ENCODE measurements at places on chromosomes 16 and 17.

DNA sequence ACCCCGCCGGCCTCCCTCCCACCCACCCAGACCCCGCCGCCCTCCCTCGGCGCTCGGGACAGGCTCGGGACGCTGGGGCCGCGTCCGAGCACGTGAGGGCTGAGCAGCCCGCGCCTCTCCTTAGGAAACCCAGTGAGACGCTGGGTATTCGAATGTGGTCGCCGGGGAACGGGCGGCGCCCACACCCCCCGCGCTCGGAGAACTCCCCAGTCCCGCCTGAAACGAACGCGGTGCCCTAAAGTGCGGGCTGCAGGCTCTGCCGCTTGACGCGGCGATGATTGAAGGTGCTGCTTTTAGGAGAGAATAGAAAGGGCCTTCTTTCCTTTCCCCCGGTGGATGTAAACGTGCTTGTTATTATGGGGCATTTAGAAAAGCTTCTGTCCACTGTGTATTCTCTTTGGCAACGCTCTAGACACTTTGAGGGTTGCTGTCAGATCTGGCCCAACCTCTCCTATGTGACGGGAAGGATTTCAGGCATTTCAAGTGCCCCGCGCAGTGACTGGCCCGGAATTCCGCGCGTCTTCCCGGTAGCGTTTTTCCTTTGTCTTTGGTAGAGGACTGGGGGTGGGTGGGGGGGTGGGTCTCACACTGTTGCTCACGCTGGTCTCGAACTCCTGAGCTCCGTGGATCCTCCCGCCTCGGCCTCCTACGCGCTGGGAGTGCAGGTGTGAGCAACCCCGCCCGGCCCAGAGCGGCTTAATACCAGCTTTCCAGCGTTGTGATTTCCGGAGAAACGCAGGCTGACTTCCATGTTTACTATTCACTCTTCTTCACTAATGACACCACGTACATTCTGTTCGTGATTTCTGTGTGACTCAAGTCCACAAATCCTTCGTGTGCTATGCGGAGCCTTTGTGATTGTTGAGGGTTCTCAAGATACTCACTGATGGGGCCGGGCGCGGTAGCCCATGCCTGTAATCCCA lies 21.8 kb upstream of the FOXK2 start:
- H3K4me1 ChIP-seq, result peaks cover 19% of the 10 kb centered on the region
- H3K27me3 ChIP-seq, result no peaks in the 10 kb centered on the region
- peak overlapping the region; percentile 75 for H3K4me3 ChIP-seq
- H3K27ac ChIP-seq, result peak overlapping the region; percentile 90
- no peak for DNase-seq

DNA sequence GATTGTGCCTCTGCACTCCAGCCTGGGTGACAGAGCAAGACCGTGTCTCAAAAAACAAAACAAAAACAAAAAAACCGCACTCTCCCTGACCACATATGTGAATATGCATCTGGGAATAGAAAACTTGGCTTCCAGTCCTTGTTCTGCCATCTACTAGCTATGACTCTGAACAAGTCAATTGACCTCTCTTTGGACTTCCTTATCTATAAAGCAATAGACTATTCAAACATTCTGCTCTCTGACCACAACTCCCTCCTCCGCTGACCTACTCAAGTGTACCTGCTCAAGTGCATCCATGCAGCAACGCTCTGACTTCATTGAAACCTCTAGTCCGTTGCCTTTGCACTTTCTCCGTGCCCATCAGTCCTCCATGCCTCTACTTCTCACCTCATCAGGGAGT lies 52.6 kb upstream of the KDM6B start:
- DNase-seq, result no peak
- H3K27me3 ChIP-seq, result peaks cover 10% of the 10 kb centered on the region
- H3K27ac ChIP-seq, result no peak overlapping the region
- H3K4me3 ChIP-seq, result no peak overlapping the region

DNA sequence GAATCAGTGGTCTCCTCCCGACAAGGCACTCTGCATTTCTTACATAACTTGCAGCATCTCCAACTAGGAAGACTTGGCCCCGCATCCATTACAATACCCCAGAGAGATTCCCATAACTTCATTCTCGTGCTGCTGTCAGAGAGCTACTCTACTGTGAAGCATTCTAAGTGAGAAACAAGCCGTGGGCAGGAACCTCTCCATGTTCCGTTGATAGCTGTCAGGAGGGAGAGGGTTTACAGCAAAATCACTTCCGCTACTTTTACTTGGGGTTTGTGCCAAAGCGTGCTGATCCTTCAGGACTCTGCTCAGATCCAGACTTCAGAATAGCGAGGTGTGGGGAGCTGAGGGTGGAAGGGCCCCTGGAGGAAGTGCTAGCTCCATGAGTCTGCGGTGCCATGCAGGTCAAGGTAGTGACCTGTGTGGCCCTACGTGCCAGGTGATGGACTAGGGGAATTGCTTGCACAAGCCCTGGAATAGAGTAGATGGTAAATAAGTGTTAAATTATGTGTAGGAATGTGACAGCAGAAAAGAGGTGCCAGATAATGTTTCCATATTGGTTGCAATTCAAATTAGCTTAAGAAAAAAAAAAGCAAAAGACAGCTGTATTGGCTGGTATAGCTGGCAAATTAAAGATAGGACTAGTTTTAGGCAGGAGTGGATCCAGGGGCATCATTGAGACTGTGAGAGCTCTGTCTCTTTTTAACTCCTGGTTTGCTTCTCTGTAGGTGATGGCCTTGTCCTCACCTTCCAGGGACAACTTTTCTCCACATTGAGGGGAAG lies 358.5 kb upstream of the ERCC4 start:
- no peak overlapping the region for H3K27ac ChIP-seq
- H3K27me3 ChIP-seq, result peaks cover 16% of the 10 kb centered on the region
- DNase-seq, result no peak
- H3K4me1 ChIP-seq, result no peaks in the 10 kb centered on the region
- no peaks in the 10 kb centered on the region for H3K36me3 ChIP-seq
- H3K4me3 ChIP-seq, result no peak overlapping the region

- no peak overlapping the region for H3K27ac ChIP-seq
- no peak overlapping the region for H3K4me3 ChIP-seq
- H3K36me3 ChIP-seq, result peaks cover 20% of the 10 kb centered on the region
- H3K4me1 ChIP-seq, result peaks cover 2% of the 10 kb centered on the region
- no peaks in the 10 kb centered on the region for H3K27me3 ChIP-seq
- DNase-seq, result no peak
Observed at GRCh38 chr17:43354371-43354770, 44.4 kb upstream of the ARL4D start.

GRCh38 chr16:49513040-49513439 lies 139.4 kb downstream of the C16orf78 start:
- no peaks in the 10 kb centered on the region for H3K27me3 ChIP-seq
- no peaks in the 10 kb centered on the region for H3K4me1 ChIP-seq
- no peak for DNase-seq
- H3K27ac ChIP-seq, result no peak overlapping the region
- no peak overlapping the region for H3K4me3 ChIP-seq

GRCh38 chr16:75385507-75386152 lies 47.7 kb downstream of the CFDP1 start:
- H3K27me3 ChIP-seq, result no peaks in the 10 kb centered on the region
- DNase-seq, result no peak
- H3K27ac ChIP-seq, result peak overlapping the region; percentile 32

DNA sequence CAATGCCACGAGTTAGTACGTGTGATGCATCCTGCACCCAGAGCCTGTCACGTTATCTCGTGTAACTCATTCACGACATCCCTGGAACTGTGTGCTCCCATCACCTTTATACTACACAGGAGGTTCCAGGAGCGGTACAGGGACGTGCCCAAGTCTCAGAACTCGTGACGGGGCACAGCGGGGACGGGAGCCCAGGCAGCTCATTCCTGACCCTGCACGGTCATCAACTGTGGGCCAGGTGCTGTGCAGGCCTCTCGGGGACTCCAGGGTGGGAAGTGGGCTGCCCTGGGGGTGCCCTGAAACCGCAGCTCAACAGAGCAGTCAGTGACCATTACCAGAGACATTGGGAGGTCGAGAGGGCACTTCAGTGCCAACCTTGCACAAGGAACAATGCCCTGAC lies 11.1 kb upstream of the KIF19 start:
- no peak for DNase-seq
- peaks cover 19% of the 10 kb centered on the region for H3K27me3 ChIP-seq
- H3K4me3 ChIP-seq, result no peak overlapping the region

- H3K27me3 ChIP-seq, result no peaks in the 10 kb centered on the region
- H3K4me1 ChIP-seq, result peaks cover 3% of the 10 kb centered on the region
- DNase-seq, result no peak
- H3K4me3 ChIP-seq, result no peak overlapping the region
- H3K27ac ChIP-seq, result no peak overlapping the region
- H3K36me3 ChIP-seq, result peaks cover 29% of the 10 kb centered on the region
Observed at GRCh38 chr17:54933921-54934320, 33.3 kb downstream of the TOM1L1 start.

GRCh38 chr16:53998966-53999522 lies 287.5 kb downstream of the IRX3 start:
- H3K36me3 ChIP-seq, result peaks cover 3% of the 10 kb centered on the region
- no peak overlapping the region for H3K27ac ChIP-seq
- no peaks in the 10 kb centered on the region for H3K27me3 ChIP-seq

GRCh38 chr17:69684251-69684650 lies 269.8 kb downstream of the MAP2K6 start:
- no peaks in the 10 kb centered on the region for H3K4me1 ChIP-seq
- no peak for DNase-seq
- no peak overlapping the region for H3K4me3 ChIP-seq
- no peak overlapping the region for H3K27ac ChIP-seq
- no peaks in the 10 kb centered on the region for H3K27me3 ChIP-seq
- peaks cover 7% of the 10 kb centered on the region for H3K36me3 ChIP-seq

DNA sequence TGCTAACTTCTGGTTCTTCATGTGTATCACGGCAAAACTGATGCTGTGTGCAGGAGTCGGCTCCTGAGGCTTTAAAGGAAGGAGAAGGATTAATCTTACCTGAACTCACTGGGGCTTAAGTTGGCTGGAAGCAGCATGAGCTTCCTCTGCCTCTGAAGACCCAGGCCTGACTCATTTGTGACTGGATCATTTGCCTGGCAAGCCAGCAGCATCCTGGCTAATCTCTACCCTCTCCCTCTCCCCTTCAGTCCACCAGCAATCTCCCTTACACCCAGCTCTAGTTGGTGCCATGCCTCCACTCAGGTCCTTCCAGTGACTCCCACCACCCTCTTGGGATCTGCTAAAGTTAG lies 150.3 kb downstream of the IRX3 start:
- no peak for DNase-seq
- H3K36me3 ChIP-seq, result peaks cover 1% of the 10 kb centered on the region
- H3K27me3 ChIP-seq, result peaks cover 3% of the 10 kb centered on the region
- H3K4me3 ChIP-seq, result no peak overlapping the region
- H3K27ac ChIP-seq, result no peak overlapping the region

DNA sequence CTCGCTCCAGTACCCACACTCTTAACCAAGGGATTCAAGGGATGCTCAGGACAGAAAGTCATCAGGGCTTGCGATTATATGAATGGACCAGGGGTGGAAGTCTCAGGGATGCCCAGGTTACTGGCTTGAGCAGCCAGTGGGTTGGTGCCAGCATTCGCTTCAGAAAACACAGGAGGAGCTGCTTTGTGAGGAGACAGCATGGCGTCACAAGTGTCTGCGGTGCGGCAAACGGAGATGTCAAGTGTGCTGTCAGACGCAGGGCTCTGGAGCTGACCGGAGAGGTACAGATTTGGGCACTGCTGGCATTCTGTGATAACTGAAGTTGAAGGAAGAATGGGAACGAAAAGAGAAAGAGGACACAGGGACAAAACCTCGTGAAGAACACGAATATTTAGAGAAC lies 4.1 kb downstream of the MARCHF10 start:
- peaks cover 6% of the 10 kb centered on the region for H3K27me3 ChIP-seq
- DNase-seq, result no peak
- H3K4me1 ChIP-seq, result peaks cover 45% of the 10 kb centered on the region
- no peaks in the 10 kb centered on the region for H3K36me3 ChIP-seq
- no peak overlapping the region for H3K27ac ChIP-seq

DNA sequence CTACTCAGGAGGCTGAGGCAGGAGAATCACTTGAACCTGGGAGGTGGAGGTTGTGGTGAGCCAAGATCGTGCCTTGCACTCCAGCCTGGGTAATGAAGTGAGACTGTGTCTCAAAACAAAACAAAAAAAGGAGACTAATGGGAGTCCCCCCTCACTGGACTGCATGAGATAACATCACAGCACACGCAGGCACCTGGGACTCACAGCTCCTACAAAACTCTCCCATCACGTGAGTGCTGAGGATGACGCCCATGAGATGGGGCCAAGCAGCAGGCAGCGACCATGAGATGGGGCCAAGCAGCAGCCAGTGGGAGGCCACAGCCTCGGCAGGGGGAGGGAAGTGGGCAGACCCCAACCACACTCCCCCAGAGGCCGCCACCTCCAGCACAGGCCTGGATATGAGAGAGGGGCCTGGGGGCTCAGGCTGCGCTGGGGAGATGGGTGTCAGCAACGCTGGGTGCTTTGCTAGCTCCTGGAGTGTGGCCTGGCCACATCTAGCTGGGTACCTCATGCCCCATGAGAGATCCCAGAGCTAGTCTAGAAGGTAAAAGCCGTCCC lies 15.4 kb downstream of the DNAAF8 start:
- no peak overlapping the region for H3K4me3 ChIP-seq
- no peaks in the 10 kb centered on the region for H3K27me3 ChIP-seq
- H3K4me1 ChIP-seq, result no peaks in the 10 kb centered on the region
- DNase-seq, result no peak
- H3K27ac ChIP-seq, result no peak overlapping the region
